Pulmonary artery endothelial cell (primary cell): ENCODE measurements at places on chromosomes 11 and 22. TPM values are rescaled to one million over a fixed set of nuclear protein-coding genes. Genes with fewer than 3 reads are reported as not detected.

The UBE2L3 gene
- total RNA-seq, result 28.7 and 41.2 TPM in 2 replicates

The ALX4 gene
- total RNA-seq, result not detected in 2 replicates

The IRF7 gene
- total RNA-seq, result 8.7 and 16.5 TPM in 2 replicates

The OR9G1 gene
- not detected in 2 replicates for total RNA-seq

The AIFM3 gene
- 0.07 and 0.56 TPM in 2 replicates for total RNA-seq

The EFEMP2 gene
- 23.9 and 32.8 TPM in 2 replicates for total RNA-seq

The SLC15A3 gene
- total RNA-seq, result 6.6 and 8.7 TPM in 2 replicates

The MYBPC3 gene
- not detected in 2 replicates for total RNA-seq

The FAM111A gene
- total RNA-seq, result 42.2 and 106 TPM in 2 replicates

The NPAT gene
- 13.0 and 16.8 TPM in 2 replicates for total RNA-seq
